ENCODE measurements at places on chromosomes 4 and X.
A peak's percentile ranks its signal among the peaks of the same experiment; 100 is the strongest.

DNA sequence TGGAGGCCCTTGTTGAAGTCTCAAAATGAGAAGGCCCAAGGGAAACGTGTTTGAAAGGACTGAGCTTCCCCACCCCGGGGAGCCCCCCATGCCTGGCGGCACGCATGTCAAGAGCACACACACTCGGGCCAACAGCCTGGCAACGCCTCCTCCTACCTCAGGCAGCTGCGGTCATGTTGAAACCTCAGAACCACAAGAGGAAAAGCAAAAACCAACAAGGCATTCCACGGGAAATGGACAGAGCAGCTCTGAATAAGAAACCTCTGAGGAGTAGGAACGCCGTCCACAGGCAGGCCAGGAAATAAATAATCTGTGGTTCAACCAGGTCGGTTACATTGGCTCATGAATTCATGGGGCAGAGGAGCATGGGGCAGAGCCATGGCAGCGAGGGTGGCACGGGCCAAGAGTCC is 95.7 kb upstream of the AFAP1 start:
- DNase-seq: peak; percentile 12

DNA sequence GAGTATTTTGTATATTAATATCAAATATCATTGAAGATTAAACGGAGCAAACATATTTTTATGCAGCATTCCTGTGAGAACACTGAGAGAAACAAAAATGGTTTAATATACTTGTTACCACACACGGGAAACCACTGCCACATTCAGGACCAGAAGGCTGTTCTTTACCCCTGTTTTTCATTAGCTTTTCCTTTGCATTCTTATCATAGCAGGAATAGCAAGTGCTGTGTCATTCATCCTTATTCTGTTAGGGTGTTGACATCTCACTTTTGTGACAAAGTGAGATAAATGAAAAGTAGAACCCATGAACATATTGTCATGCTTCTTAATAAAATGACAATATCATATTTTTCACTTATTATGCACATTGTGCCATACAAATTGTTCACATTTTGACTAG is 212.4 kb upstream of the NDST4 start:
- no peak for DNase-seq

- DNase-seq: no peak
Observed at GRCh38 chr4:115770046-115770543, 656.7 kb upstream of the NDST4 start.

GRCh38 chr4:134708026-134708425 is 506.4 kb upstream of the PABPC4L start:
- DNase-seq: no peak

- no peak for DNase-seq
Observed at GRCh38 chr4:124641715-124642381, 70.7 kb downstream of the ANKRD50 start.

- DNase-seq: no peak
Observed at GRCh38 chr4:139900964-139901376, 235.4 kb downstream of the MGST2 start.

DNA sequence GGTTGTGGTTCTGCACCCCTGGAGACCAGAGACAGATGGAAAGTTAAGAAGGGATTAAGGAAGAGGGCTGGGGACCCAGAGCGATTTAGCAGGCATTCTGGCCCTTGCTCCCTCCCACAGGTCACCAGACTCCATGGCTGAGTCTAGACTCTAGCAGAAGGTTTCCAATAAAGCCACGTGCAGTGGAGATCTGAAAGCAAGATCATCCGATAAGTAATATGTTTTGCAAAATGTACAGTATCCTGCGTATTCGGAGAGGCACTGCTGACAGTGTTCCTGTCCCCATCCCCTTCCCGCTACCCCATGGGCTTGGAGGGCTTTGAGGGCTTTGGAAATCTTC is 531 bp upstream of the GPRIN3 start:
- no peak for DNase-seq

DNA sequence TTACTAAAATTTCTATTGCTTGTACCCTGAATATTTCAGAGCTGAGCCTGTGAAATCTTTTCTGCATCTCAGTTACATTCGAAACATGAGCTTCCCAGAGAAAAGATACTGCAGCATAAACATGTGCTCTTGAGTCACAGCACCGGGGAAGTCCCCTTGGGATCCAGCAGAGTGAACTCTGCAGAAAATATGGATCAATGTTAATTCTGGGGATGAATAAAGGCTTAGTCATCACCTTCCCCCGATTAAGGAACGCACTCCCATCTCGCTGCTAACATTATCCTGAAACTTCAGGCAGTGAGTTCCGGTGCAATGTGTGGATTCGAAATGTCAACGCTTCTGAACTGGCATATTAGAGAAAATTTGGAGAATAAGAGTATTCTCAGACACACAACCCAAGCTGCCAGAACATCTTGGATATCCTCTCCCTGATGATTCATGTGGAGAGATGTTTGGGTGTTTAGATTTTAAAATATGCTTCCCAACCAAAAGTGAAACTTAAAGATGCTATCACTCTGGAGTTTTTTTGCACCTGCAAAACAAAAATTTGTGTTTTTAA is 90.8 kb downstream of the IRF2 start:
- no peak for DNase-seq

DNA sequence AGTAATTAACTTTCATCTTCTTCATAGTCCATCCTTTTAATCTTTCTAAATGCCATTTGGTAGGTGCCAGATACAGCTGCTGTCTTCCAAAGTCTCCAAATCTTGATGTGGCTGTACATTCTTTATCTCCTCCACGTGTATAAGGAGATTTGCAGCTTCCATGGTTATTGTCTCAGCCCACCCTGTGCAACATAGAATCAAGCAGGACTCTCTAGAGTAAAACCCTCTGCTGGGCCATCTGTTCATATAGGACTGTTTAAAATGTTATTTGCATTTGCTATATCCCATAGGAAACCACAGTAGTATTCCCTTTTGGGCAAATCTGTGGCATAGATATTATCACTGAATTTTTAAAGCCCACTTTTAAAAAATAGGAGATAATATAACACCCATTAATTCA is 527.2 kb upstream of the EPHA5 start:
- no peak for DNase-seq

- no peak for DNase-seq
Observed at GRCh38 chr4:124209211-124209610, 503.3 kb downstream of the ANKRD50 start.

GRCh38 chr4:133910165-133910564 is 291.4 kb downstream of the PABPC4L start:
- DNase-seq: no peak

GRCh38 chrX:152861116-152861515 is 30.3 kb downstream of the NSDHL start:
- DNase-seq: no peak

- no peak for DNase-seq
Observed at GRCh38 chr4:61427818-61428495, 227.8 kb downstream of the ADGRL3 start.

GRCh38 chr4:48668254-48669017 is 111.6 kb downstream of the FRYL start:
- DNase-seq: no peak

DNA sequence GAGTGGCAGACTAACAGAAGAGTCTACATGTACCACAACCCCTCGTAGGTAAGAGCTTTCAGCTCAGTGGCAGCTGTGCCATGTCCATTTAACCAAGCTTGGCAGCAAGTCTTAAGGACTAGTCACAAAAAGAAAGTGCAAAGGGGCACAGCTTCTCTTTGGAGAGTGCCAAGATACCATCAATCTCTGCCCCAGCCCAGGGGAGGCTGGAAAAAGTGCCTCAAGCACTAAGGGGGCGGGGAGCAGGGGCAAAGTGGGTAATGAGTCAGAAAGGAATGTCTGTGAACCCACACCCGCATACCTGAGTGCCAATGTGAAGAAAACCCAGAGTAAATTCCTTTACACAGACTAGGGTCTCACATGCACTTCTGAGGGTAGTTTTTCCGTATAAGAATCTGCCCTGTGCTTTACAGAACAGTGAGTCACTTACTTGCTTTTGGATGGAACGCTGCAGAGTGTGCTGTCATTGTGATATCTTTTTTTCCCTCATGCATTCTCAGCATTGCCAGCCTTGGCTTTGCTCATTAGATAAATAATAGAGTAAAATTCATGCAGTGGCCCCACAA is 219.8 kb downstream of the ZNF674 start:
- DNase-seq: no peak

DNA sequence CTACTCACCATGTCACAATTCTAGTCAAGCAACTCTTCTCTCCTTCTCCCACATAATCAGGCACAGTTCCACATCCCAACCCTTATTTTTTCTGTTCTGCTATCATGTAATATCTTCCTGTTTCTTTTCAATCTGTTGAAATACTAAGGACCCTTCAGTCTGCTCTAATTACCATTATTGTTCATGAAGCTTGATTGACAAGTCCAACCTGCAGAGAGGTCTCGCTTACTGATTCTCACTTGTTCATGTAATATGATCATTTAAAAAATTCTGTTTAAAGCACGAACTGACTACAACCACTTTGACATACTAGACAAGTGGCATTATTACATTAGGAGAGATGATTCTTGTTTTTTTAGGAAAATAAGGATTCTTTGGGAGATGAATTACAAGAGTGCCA is 108.6 kb upstream of the MAD2L1 start:
- DNase-seq: no peak

DNA sequence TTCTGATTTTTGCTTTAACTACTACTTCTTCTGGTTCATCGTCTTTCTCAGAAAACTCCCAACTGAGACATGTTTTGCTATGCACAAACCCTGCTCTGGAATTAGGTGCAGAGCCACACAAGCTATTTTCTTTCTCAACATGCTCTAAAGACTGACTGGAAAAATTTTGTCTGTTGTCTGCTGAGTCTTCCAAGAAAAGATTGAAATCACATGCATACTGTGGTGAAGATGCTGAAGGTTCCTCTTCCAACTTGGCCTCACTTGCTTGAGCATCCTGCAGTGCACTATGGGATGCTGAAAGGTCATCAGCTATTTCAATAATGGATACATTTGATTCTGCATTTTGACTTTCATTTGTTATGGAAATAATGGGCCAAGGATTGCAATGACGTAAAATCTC is 24.1 kb downstream of the PIN4 start:
- no peak for DNase-seq

- DNase-seq: no peak
Observed at GRCh38 chr4:145881989-145882388, 56.6 kb downstream of the ZNF827 start.

DNA sequence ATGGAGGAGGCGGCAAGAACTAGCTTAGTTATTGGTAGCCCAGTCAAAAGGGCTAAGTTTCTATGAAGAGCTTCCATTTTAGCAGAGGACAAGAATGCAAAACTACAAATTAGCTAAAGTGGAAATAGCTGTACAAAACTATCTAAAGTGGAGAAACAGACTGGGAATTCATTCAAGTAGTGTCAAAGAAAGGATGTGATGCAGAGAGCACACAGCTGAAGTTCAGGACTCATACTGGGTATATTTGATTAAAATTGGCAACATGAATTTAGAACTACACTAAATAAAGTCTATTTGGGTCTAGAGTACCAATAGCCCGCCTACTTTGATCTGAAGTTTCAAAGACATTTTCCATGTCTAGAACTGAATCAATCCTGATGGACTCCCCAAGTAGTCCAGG is 33.1 kb upstream of the GNRHR start:
- no peak for DNase-seq

Data from CD4-positive, alpha-beta T cell treated with Interleukin-4 for 1 hour (primary cell).